CD4-positive, alpha-beta memory T cell (primary cell): ENCODE measurements at places on chromosomes 11 and 22.

DNA sequence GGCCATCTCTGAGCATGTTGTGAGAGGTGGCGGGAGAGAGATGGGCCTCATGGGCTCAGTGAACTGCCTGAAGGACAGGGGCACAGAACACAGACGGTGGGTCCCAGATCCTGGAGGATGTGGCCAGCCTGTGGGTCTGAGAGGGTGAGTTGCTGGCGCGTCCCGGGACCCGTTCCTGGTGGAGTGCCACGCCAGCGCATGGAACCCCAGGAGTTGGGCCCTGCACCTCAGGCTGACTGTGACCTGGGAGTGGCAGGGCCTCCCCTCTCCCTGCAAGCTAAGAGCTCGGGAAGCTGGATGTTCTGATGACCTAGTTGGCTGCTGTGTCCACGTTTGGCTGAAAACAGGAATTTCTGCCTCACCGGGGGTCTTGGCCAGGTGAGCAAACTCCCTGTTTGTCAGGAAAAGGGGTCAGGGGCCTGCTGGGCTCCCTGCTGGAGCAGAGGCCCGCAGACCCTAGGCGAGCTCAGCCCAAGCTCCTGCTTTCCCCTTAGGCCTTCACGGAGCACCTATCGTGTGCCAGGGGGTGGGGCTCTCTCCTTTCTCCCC, 15.0 kb downstream of the LRRC32 start:
- no peak overlapping the region for H3K27ac ChIP-seq
- H3K36me3 ChIP-seq: no peaks in the 10 kb centered on the region
- DNase-seq: no peak
- H3K4me1 ChIP-seq: no peaks in the 10 kb centered on the region
- H3K27me3 ChIP-seq: no peaks in the 10 kb centered on the region

DNA sequence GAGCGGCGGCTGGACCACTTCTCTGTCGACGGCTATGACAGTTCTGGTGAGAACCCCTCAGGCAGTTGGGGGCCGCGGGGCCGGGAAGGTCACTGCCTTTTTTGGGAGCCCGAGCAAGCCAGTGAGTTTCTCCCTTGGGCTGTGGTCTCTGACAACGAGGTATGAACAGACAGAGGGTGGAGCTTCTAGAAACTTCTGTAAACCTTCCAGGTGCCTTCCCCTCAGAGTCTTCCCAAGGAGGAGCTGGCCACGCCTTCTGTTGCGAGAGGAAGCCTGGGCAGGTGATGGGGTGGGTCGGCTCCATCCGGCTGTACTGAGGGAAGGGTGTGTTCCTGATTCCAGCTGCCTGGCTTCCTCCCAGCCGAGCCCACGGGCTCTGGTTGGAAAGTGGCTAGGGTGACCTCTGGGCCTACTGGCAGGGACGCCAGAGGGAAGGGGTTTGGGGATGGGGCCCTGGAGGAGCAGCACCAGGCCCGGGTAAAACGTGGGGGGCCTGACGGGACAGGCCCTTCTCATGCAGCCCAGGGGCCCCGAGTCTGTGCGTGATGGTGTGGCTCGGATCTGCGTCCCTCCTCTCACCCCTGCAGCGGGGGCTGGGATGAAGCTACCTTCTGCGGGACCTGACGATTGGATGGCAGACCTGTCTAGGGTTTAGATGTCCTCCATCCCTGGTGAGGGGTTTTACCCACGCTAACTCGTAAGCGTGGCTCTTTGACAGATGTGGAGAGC, 110.8 kb downstream of the KCNQ1OT1 start:
- no peaks in the 10 kb centered on the region for H3K27me3 ChIP-seq
- H3K36me3 ChIP-seq: no peaks in the 10 kb centered on the region
- no peak overlapping the region for H3K27ac ChIP-seq
- no peak overlapping the region for H3K4me3 ChIP-seq
- DNase-seq: no peak
- H3K4me1 ChIP-seq: no peaks in the 10 kb centered on the region

DNA sequence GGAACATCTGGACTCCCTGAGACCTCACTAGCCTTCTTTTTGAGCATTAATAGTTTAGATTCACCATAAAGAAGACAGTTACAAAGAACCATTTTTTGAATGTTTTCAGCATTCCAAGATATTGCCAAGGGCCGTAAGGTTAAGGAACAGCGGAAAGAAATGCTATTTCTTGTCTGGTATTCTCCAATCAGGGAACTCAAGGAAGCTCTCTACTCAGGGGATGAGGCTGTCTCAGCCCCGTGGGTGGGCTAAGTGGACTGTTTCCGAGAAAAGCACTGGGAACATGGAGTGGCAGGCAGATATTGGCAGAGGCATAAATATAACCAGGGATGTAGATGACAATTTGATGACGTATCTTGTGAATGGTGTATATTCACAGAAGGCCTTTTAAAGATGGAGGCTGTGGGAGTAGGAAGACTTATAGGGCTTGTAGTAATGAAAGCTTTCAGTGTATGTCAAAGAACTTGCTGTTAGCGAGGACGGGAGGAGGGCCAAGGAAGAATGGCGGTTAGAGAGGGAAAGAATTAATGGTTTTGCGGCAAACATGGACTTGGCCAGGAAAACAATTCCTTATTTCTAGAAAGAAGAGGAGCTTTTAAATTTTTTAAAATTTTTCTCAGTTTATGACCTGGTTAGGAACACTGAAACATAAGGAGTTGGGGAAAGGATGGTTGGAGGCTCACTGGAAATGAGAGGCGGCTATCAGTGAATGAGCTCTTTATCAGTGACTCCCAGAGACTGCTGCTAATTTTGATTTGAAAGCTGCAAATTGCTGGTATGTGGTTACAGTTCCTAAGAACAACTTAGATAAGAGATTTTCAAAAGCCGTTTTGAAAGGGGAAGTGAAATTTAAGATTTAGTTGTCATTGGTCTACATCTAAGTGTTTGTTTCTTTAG, 64.6 kb downstream of the ST3GAL4 start:
- peaks cover 9% of the 10 kb centered on the region for H3K4me1 ChIP-seq
- DNase-seq: no peak
- H3K4me3 ChIP-seq: no peak overlapping the region
- H3K36me3 ChIP-seq: no peaks in the 10 kb centered on the region
- no peak overlapping the region for H3K27ac ChIP-seq
- no peaks in the 10 kb centered on the region for H3K27me3 ChIP-seq

DNA sequence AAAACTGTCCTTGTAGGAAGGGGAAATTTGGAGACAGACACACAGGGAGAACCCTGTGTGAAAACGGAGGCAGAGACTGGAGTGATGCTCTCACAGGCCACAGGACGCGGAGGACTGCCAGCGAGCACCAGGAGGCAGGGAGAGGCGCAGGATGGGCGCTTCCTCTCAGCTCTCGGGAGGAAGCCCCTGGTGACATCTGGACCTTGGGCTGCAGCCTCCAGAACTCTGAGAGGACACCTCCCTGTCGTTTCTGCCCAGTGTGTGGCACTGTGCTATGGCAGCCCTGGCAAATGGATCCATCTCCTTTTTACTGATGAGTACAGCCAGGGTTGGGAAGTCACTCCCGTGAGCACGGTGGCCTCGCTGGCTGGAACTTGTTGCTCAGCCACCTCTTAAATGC, 73.9 kb downstream of the LRRC32 start:
- DNase-seq: no peak
- no peak overlapping the region for H3K27ac ChIP-seq
- H3K27me3 ChIP-seq: no peaks in the 10 kb centered on the region
- no peaks in the 10 kb centered on the region for H3K4me1 ChIP-seq

- DNase-seq: peak; percentile 50
- H3K4me3 ChIP-seq: peak overlapping the region; percentile 71
- no peaks in the 10 kb centered on the region for H3K36me3 ChIP-seq
- peak overlapping the region; percentile 87 for H3K27ac ChIP-seq
These were observed 1.0 kb upstream of the TOB2 start for GRCh38 chr22:41447435-41448188.

GRCh38 chr22:36852056-36852973, 8.5 kb upstream of the NCF4 start:
- DNase-seq: no peak
- H3K4me1 ChIP-seq: peaks cover 22% of the 10 kb centered on the region
- H3K4me3 ChIP-seq: no peak overlapping the region
- H3K36me3 ChIP-seq: no peaks in the 10 kb centered on the region

DNA sequence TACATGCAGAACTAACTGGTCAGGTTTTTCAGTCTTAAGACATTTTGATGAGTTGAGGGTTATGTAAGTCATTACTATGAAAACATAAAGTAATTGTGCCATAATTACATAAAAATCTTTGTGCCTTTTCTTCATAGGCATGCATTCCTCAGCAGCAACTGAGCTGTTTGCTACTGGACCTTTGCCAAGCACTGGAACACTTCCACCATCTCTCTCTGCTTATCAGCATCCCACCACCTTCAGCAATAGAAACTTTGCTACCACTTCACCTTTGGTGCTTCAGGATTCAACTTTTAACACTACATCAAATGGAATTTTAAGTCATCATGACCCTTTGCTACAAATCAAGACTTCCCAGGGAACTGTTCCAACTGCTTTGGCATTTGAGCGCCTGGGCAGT, 39.0 kb downstream of the QSER1 start:
- no peaks in the 10 kb centered on the region for H3K27me3 ChIP-seq
- no peak overlapping the region for H3K4me3 ChIP-seq
- H3K36me3 ChIP-seq: peaks cover 16% of the 10 kb centered on the region
- DNase-seq: no peak
- H3K27ac ChIP-seq: no peak overlapping the region

- no peaks in the 10 kb centered on the region for H3K36me3 ChIP-seq
- no peaks in the 10 kb centered on the region for H3K27me3 ChIP-seq
- H3K4me3 ChIP-seq: no peak overlapping the region
- no peak for DNase-seq
- no peaks in the 10 kb centered on the region for H3K4me1 ChIP-seq
- no peak overlapping the region for H3K27ac ChIP-seq
These were observed 120.4 kb upstream of the RAG2 start for GRCh38 chr11:36718451-36718850.

DNA sequence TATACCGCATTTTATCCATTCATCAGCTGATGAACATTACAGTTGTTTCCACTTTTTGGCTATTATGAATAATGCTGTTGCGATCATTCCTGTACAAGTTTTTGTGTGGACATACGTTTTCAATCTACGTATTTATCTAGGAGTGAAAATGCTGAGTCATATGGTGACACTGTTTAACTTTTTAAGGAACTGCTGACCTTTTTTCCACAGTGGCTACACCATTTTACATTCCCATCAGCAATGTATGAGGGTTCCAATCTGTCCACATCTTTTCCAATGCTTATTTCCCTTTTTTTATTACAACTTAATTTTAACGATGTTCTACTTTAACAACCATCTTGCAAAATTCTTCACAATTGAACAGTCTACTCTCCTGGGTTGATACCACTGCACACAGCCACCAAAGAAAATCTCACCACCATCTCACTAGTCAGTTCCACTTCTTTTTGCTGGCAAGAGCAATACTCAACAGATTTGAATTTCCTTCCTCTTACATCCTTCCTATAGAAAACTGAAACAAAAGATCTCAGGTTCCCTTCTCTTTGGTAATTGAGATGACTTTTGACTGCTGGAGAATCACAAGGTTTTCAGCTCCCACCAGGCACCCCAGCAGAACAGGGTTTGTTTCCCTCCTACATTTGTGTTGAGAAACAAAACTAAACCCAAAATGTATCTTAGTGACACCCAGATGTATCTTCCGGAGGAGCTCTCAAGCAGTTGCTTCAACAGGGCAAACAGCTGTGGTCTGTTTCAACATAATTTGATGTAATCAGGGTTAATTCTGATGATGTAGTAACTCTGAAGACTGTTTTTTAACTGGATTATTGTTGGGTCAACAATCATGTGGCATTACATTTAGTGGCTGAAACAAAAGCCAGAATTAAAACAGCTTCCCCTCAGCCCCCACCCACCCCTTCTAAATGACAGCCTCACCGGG, 7.0 kb upstream of the GAB2 start:
- H3K27ac ChIP-seq: no peak overlapping the region
- no peaks in the 10 kb centered on the region for H3K36me3 ChIP-seq
- DNase-seq: no peak
- no peaks in the 10 kb centered on the region for H3K27me3 ChIP-seq
- peaks cover 8% of the 10 kb centered on the region for H3K4me1 ChIP-seq

DNA sequence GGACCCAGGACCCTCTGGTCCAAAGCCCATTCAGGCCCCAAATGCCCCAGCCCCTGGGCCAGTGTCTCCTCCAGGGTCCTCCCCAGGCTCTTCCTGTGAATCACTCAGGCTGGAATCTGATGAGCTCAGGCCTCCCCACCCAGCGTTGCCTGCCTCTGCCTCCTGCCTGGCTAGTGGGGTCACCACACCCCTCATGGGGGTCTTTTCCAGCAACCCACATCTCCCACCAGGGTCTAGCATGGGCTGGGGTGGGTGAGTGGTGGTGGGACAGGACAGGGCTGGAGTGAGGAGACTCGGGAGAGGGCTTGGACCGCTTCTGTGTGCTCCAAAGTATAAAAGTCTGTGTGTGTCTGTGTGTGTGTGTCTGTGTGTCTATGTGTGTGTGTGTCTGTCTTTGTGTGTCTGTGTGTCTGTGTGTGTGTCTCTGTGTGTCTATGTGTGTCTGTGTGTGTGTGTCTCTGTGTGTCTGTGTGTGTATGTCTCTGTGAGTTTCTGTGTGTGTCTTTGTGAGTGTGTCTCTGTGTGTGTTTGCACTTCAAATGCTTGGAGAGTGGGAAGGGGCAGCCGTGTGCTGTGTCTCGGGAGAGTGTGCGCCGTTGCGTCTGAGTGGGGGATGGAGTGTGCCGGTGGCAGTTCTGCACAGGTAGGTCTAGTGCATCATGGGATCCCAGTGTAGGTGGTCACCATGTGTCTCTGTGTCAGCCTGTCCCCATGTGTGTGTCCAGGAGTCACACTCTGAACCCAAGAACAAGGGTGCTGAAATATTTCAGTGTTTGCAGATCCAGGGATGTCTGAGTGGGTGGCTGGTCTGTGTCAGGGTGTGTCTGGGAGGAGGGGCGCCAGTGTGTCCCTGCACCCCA, 8.8 kb downstream of the RIN1 start:
- peaks cover 29% of the 10 kb centered on the region for H3K4me1 ChIP-seq
- no peaks in the 10 kb centered on the region for H3K27me3 ChIP-seq
- no peak for DNase-seq
- no peak overlapping the region for H3K27ac ChIP-seq
- no peaks in the 10 kb centered on the region for H3K36me3 ChIP-seq

DNA sequence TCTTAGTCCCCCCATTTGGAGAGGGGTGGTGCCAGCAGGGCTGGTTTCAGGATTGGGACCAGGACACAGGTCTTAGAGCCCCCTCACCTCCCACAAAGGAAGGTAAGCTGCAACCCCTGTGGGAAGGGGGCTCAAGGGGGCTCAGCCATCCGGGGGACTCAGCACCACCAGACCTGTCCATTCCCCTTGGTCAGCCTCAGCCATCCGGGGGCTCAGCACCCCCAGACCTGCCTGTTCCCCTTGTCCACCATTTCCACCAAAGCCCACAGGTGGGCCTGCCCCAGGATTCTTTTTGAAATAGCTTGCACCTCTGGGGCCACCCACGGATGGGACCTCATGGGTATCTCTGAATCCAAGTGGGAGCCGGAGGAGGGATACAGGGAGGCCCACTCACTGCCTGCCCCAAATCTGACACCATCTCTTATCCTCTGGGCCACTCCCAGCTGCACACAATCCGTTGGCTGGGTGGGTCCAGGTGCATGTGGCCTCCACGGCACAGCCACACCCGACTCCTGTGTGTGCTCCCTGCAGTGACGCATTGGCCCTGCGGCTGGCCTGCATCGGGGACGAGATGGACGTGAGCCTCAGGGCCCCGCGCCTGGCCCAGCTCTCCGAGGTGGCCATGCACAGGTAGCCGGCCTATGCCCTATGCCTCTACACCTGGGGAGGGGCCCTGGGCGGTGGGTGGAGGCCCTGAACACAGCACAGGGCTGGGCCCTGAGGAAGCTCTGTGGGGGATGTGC, 15.9 kb downstream of the MCAT start:
- no peak overlapping the region for H3K4me3 ChIP-seq
- H3K27me3 ChIP-seq: no peaks in the 10 kb centered on the region
- H3K36me3 ChIP-seq: no peaks in the 10 kb centered on the region
- no peak overlapping the region for H3K27ac ChIP-seq
- DNase-seq: no peak
